ENCODE measurements at places on chromosomes 4 and X.

DNA sequence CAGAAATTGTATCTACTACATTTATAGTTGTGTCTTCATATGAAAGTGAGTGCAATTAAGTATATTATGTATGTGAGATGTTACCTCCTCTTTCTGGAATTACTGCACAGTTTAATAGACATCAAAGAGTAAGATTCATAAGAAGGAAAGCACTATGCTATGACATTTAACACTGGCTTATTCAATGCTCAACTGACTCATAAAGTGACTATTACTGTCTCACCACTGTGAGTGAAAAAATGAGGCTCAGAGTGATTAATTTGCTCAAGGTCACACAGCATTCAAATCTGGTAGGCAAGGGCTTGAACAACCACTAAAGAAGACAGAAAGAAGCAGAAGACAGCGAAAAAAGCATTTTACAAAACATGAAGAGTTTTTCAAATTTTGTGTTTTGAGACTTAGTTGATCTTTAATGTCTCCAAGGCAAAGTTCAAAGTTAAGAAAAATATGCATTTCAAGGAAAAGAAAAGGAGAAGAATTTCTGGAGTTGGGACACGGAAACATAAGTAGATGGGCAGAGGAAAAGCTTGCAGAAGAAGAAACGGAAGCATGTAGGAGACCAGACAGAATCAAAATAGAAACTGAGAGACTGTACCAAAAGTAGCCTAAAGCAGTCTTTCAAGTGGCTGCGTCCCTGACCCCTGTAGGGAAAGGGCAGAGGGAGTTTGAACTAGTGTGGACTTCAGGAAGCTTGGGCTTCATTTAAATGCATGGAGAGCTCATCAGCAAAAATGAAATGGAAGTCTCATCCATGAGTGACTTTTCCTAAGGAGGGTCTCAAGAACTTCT, 66.3 kb downstream of the KCNIP4 start:
- no peak for DNase-seq

GRCh38 chr4:25233737-25234389, at the start of gene PI4K2B:
TSS of gene PI4K2B (plus strand) at chr4:25234033. CDS start at chr4:25234164, 131 bp downstream.
- DNase-seq = peak; percentile 93

- no peak for DNase-seq
Measured at GRCh38 chr4:86044593-86044985, 315.3 kb downstream of the MAPK10 start.

GRCh38 chr4:90503677-90504076, 376.5 kb downstream of the CCSER1 start:
- DNase-seq = no peak

DNA sequence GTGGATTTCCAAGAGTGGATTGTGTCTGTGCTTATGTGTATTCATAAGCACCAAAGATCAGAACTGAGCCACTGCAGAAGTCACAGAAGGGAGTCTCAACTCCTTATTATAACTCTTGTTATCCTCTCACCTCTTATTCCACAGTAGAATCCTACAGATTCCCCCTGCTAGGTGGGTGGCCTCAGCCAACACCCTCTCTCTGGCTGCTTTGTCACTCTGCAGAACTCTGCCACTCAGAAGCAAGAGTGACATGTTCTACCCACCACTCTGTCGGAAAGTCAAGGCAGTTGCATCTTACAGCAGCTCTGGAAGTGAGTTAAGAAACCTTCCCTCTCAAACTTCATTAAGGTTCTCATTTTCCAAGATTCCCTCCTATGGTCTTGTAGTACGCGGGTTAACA, 41.9 kb downstream of the PTCHD1 start:
- DNase-seq = no peak

DNA sequence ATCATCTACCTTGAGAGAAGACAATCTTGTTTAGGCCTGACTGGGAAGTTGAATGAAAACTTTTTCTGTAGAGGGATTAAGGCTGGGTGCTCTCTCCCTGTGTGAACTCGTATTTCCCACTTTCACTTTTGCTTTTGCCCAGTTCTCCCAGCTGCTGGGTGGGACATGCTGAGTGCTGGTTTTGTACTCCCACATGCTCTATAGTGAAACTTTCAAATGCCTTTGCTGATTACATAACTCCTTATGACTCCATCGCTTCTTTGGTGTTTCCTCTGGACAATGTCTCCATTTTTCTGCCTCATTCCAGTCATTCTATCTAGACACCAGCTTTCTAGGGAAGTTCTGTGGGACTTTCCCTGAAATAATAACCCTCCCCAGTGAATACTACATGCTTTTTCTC, 100.5 kb downstream of the CLNK start:
- DNase-seq = no peak

DNA sequence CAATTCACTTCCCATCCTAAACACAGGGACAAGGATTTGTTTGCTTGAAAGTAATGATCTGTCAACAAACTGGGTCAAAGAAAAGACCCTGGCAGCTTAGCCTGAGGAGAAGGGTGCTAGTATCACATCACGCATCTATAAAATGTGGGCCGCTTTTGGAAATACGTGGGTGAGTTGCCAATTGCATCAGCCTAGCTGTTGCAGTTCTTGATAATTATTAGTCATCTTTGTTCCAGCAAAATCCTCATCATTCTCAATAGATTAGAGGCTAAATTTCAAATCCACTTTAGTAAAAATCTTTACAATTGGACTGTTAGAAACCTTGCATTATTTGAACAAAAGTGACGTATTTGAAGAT, 33.6 kb upstream of the TAPT1 start:
- no peak for DNase-seq

DNA sequence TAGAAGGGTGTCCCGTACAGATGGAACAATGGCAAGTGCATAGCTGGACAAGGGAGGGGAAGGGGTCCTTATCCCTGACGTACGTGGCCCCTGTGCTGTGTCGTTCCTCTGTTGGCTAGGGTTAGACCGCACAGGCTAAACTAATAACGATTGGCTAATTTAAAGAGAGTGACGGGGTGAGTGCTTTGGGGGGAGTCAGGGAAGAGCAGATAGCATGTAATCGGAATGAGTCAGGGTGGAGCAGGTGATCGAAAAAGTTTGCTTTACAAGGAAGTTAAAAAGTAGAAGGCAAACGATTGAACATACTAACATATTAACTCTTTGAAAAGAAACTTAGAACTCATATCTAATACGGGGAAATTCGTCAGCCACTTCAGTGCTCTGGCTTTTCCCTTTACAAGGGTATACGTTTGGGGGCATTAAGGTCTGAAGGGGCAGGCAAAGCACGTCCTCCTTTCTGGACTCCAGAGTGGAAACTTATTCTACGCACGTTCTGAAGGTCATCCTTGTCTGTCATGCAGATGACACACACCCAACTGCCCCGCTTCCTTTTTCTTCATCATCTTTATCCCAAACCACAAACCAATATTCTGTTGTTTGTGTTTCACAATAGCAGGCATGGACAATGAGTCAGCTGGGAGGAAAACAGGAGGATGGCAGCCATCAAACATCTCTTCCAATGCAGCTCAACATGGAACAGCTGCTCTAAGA, 10.2 kb upstream of the CRLF2 start:
- no peak for DNase-seq

- DNase-seq = no peak
Measured at GRCh38 chrX:150676221-150676620, 17.0 kb upstream of the MTMR1 start.

DNA sequence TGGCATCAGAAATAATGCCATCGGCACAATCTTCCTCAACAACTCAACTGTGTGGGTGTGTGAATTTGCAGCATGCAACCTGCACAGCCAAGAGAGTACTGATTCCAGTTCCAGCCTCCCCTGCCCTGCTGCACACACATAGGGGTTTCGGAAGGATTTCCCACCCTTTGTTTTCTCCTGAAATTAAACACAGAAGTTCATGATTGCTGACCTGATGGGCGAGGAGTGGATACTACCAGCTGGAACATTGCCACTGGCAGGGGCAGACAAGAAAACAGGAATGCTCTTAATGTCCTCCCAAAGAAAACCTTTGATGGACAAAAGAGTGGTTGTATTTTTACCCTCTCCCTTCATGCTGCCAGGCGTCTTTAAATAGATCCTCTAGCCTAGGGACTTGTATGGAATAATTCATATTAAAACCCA, 4.8 kb downstream of the NDP start:
- DNase-seq = no peak

- no peak for DNase-seq
Measured at GRCh38 chrX:139018436-139018835, 306.9 kb upstream of the FGF13 start.

GRCh38 chr4:82648356-82648755, 86.6 kb upstream of the TMEM150C start:
- no peak for DNase-seq

- DNase-seq = no peak
Measured at GRCh38 chrX:118420462-118420861, 74.6 kb downstream of the WDR44 start.

DNA sequence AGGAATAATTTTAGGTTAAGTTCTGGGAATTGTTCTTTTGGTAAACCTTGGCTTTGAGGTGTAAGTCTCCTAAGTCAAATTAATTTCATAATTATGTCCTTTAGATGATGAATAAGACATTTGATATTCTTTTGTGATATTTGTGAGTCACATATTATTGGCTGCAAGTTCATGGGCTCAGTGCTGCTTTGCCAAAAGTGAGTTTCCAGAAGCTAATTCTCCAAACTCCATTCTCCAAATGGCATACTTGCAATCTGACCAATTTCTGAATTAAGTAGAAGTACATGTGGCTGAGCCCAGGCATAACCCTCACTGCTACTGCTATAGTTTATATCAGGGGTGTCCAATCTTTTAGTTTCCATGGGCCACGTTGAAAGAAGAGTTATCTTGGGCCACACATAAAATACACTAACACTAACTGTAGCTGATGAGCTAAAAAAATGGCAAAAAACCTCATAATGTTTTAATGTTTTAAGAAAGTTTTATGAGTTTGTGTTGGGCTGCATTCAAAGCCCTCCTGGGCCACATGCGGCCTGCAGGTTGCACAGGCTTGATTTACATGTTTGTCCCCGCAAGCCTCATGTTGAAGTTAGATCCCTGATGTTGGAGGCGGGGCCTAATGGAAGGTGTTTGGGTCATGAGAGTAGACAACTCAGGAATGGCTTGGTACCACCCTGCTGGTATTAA, 196.1 kb downstream of the ZNF330 start:
- DNase-seq = no peak

- DNase-seq = no peak
Measured at GRCh38 chrX:119013164-119013563, 38.7 kb downstream of the LONRF3 start.

- no peak for DNase-seq
Measured at GRCh38 chr4:176333076-176333475, 13.3 kb downstream of the SPCS3 start.

DNA sequence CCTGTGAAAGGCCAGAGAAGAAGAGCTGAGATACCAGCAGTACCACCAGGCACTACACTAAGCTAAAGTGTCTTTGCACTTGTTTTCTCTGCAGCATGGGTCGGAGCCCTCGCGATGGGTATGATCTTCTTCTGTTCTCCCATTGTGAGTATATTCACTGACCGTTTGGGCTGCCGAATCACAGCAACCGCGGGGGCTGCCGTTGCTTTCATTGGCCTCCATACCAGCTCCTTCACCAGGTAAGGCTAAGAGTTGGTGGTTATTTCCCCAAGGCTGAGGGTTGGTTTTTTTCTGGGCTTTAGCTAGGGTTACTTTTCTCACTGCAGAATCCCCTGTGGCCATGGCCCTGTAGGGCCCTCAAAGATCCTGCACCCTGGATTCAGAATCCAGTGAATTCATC, 93.5 kb downstream of the RLIM start:
- no peak for DNase-seq

GRCh38 chrX:33183361-33183760, 28.0 kb downstream of the DMD start:
- DNase-seq = no peak

- no peak for DNase-seq
Measured at GRCh38 chr4:105765690-105766407, 57.3 kb downstream of the GSTCD start.

- no peak for DNase-seq
Measured at GRCh38 chr4:2785613-2786012, 7.3 kb upstream of the SH3BP2 start.

GRCh38 chr4:105327956-105328355, 145.9 kb downstream of the PPA2 start:
- DNase-seq = no peak

GRCh38 chr4:74203467-74203866, 45.5 kb downstream of the MTHFD2L start:
- DNase-seq = no peak

DNA sequence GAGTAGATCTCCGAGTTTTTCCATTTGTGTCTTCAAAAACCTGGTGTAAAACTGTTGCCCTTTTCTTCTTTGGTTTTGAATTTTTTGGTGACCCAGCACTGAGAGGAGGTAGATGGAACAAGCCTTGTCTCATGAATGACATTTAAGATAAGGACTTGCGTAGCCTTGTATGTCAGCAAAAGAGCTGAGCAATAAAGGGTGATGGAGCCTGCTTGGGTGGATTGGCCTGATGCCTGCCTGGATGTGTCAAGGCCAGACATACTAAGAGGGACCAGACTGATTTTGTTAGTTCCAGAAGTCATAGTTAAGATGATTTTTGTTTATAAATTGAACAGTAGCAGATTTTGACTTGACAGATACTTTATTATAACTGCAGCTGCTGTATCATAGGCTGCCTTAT, 134.9 kb downstream of the POLA1 start:
- DNase-seq = no peak

GRCh38 chr4:106707776-106708463, 328.2 kb downstream of the DKK2 start:
- no peak for DNase-seq

- DNase-seq = peak; percentile 35
Measured at GRCh38 chr4:67575232-67576058, 16.9 kb downstream of the STAP1 start.

- DNase-seq = no peak
Measured at GRCh38 chr4:177155454-177155853, 154.2 kb upstream of the NEIL3 start.

- no peak for DNase-seq
Measured at GRCh38 chr4:147927377-147928137, 195.7 kb downstream of the ARHGAP10 start.

GRCh38 chr4:142160509-142160908, 524.1 kb downstream of the IL15 start:
- DNase-seq = no peak

GRCh38 chr4:176635372-176636261, 157.1 kb downstream of the VEGFC start:
- no peak for DNase-seq

- DNase-seq = no peak
Measured at GRCh38 chr4:172838111-172838510, 330.5 kb upstream of the GALNT7 start.

GRCh38 chrX:119647552-119648420, 41.6 kb upstream of the NKRF start:
- DNase-seq = peak; percentile 81

DNA sequence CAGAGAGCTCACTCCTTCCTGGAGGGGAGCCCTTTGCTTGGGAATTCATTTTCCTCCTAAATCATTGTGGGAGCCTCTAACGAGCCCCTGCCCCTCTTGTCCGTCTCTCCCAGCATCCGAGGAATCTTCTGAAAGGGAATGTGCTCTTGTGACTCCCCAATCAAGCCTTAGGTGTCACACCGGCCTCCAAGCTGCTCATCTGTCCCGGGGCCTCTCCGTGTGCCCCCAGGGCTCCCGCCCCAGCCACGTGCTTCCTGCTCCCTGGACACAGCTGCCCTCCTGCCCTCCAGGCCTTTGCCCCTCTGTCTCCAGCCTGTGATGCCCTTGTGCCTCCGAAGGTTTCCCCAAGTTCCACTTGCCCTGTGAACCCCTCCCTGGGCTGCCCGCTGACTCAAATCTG, 239.8 kb downstream of the AFAP1 start:
- no peak for DNase-seq
